Neural cell (in vitro differentiated cells): ENCODE measurements at places on chromosomes 4 and X. TPM values are rescaled to one million over a fixed set of nuclear protein-coding genes. Genes with fewer than 3 reads are reported as not detected.

FAM9B gene
- polyA plus RNA-seq, result not detected in 2 replicates

COL25A1 gene
- polyA plus RNA-seq, result 31.9 and 32.3 TPM in 2 replicates

CT45A7 gene
- polyA plus RNA-seq, result not detected in 2 replicates

PNMA3 gene
- 3.2 and 3.7 TPM in 2 replicates for polyA plus RNA-seq

MEPE gene
- not detected in 2 replicates for polyA plus RNA-seq

BMX gene
- not detected in 2 replicates for polyA plus RNA-seq

MAGEC2 gene
- not detected in 2 replicates for polyA plus RNA-seq

DCLK2 gene
- 134 and 154 TPM in 2 replicates for polyA plus RNA-seq

BANK1 gene
- polyA plus RNA-seq, result 0.18 TPM in 1 of 2 replicates, not detected in the other

TMPRSS11F gene
- polyA plus RNA-seq, result not detected in 2 replicates

PGAM4 gene
- not detected in 2 replicates for polyA plus RNA-seq

PABPC5 gene
- polyA plus RNA-seq, result 1.6 and 2.7 TPM in 2 replicates

PNCK gene
- polyA plus RNA-seq, result 9.5 and 15.0 TPM in 2 replicates

MAGEA11 gene
- not detected in 2 replicates for polyA plus RNA-seq

DNAAF6 gene
- polyA plus RNA-seq, result not detected in 2 replicates

TMSB15B gene
- polyA plus RNA-seq, result 128 and 133 TPM in 2 replicates

TCEAL2 gene
- polyA plus RNA-seq, result not detected in 2 replicates

TKTL1 gene
- polyA plus RNA-seq, result 0.14 TPM in 1 of 2 replicates, not detected in the other

RS1 gene
- not detected in 2 replicates for polyA plus RNA-seq

UBA6 gene
- 126 and 145 TPM in 2 replicates for polyA plus RNA-seq

SAT1 gene
- polyA plus RNA-seq, result 92.2 and 95.2 TPM in 2 replicates

TSC22D3 gene
- 96.8 and 115 TPM in 2 replicates for polyA plus RNA-seq

IL1RAPL1 gene
- not detected in 2 replicates for polyA plus RNA-seq

SAGE1 gene
- polyA plus RNA-seq, result not detected in 2 replicates
